ENCODE measurements at places on chromosomes 7 and 10.

DNA sequence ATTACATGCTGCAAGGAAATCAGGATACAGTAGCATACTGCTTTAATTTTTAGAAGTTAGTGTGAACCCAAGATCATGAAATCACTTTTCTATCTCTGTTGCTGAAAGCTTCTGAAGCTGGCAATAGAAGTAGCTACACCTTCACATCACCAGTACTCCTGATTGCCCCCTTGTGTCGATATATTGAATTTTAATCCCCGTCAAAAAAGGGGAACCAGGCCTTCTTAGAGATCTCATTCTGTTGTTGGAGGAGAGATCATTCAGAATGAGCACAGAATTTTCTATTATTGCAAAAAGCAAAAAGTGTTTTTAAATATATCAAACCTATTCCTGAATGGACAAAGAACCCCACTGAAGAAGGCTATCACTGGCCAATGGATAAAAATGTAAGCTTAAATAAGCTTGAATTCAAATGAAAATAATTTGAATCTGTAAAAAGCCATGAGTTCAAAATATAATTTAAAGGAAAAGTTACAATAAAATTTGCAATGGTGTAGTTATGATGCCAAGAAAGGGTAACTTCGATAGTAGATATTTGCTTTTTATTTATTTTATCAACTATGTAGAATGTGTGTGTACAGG is 39.7 kb upstream of the TEX47 start:
- DNase-seq, result no peak

GRCh38 chr7:80968606-80969005 is 49.8 kb upstream of the SEMA3C start:
- no peak for DNase-seq

DNA sequence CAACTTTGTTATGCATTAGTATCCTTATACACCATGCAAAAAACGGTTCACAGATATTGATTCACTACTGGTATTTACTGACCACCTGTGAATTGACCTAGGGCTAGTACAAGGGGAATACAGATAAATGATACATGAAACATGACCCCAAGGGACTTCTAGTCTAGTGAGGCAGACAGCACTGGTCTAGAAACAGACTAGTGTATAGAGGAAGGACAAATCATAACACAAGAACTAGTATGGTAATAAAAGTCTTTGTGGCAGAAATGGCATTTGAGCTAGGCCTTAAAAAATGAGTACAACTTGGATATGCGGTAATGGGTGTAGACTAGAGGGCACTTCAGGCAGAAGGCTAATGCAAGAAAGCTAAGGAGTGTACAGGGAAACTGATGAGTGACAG is 86.6 kb downstream of the SLC25A13 start:
- DNase-seq, result no peak

- no peak for DNase-seq
These were observed 116.2 kb downstream of the CDH23 start for GRCh38 chr10:71512761-71513539.

GRCh38 chr7:45157653-45158401 is at the start of gene RAMP3:
Gene RAMP3, plus strand, starts transcription at chr7:45157791. Its CDS starts 38 bp downstream, at chr7:45157829.
- no peak for DNase-seq

Measured in thoracic aorta (tissue), 2 donors.